ENCODE measurements at places on chromosomes 6 and 20.

- no peak for DNase-seq
These were observed 99.7 kb downstream of the CLIC5 start for GRCh38 chr6:45915780-45916468.

- DNase-seq: no peak
These were observed 138.9 kb downstream of the DTNBP1 start for GRCh38 chr6:15523679-15524630.

GRCh38 chr20:57140416-57140965 is 126.0 kb downstream of the BMP7 start:
- DNase-seq: no peak

- DNase-seq: no peak
These were observed 627.3 kb upstream of the SLC35B3 start for GRCh38 chr6:9062596-9062995.

DNA sequence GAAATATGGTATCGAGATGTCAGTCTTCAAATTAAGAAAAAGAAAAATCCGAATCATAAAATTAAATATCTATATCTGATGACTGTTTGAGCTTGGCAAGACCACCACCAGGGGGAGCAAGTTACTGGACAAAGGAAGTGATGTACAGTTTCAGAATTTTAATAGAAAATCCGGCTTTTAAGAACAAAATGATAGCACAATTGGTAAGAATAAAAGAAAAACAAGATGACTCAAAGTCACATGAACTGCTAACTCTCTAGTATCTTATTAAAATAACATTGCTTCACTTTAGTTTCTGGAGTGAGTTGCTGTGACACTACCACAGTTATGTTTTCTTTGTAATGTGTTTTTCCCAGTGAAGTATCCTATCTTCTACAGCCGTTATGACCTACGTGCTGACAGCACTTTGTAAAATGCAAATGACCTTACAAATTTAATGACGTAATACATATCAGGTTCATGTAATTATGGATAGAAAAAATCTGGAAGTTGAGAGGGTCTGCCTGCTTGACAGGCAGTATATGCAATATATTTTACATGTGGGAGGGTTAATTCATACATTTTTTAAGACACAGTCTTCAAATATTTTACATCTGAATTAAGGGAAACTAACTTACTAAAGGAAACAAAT is 405.3 kb upstream of the HS3ST5 start:
- peak; percentile 26 for DNase-seq

GRCh38 chr6:137870744-137871247 is 3.7 kb downstream of the TNFAIP3 start:
- DNase-seq: no peak

DNA sequence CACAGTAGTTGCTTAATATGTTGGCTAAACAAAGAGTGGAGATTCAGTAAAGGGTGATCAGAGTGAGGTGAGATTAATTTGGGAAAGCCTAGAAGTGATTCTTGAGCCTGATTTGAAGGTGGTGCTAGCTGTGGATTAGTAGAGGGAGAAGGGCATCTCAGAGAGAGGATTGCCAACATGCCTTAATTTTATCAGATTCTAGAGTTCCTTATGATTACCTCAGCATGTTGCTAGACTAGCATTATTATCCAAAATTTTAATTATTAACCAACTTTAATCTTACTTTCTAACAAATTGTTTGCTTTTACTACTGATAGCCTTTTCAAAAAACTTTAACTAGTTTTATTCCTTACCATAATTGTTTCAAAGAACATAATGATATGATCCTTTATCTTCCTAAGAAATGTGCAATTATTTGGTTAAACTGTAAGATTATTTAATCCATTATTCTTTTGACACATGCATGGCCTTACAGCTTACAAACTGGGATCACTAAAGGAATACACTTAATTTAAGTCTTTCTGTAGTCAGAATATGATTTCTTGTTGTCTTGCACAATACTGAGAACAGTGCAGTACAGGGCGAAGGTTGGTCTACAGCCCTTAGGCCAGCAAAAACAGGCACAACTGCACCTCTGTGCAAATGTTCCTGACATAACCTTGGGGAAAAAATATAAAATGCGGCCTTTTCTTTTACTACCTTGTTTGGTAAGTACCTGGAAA is 88.9 kb downstream of the SLC16A10 start:
- no peak for DNase-seq

GRCh38 chr6:53171605-53172467 is 23.2 kb upstream of the GCM1 start:
- DNase-seq: peak; percentile 86
